OCI-LY7 (cell line): ENCODE measurements at places on chromosomes 1 and 21. TPM values are rescaled to one million over a fixed set of nuclear protein-coding genes. Genes with fewer than 3 reads are reported as not detected.

The HNRNPCL2 gene
- not detected in 2 replicates for total RNA-seq

The CCDC18 gene
- 59.0 and 67.9 TPM in 2 replicates for total RNA-seq

The SELE gene
- not detected in 2 replicates for total RNA-seq

The RAB42 gene
- total RNA-seq = not detected in 2 replicates

The SPRR2A gene
- not detected in 2 replicates for total RNA-seq

DNA sequence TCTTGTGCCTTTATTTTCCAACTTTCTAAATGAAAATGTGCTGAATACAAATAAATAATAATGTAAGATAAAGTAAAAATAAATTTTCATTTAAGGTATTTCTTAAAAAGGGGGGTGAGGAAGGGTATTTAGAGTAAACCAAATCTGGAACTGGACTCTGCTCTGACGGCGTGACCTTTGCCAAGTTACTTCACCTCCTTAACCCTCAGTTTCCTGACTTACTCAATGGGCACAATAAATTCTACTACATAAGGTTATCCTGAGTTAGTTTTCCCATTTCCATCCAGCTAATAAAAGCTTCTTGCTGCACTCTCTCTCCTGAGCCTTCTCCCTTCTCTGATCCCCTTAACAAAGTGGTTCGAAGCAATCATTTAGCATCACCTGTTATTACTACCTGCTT is 93.9 kb downstream of the NID1 start:
- DNase-seq = no peak

GRCh38 chr1:46480959-46481646 is 8.5 kb upstream of the DMBX1 start:
- DNase-seq = no peak

DNA sequence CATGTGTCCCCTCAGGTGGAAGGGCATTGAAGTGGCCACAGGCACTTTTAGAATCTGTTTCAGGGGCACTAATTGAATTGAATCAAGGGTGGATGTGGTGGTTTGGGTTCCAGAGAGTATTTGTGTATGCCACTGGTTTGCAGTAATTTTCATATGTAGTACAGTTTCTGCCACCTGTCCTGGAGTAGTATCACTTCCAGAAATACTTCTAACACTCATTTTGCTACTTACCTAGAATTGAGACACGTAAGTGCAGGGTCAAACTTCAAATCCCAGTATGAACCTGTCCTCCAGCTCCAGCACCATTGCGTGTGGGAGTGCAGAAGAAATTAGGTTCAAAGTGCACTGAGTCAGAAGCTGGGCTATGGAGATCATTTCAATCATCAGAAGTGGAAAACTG is 26.8 kb downstream of the RSPH1 start:
- peak; percentile 65 for DNase-seq

GRCh38 chr1:228457017-228457395 is 30.2 kb upstream of the RNF187 start:
- DNase-seq = peak; percentile 70

- no peak for DNase-seq
These were observed 42.7 kb downstream of the EBNA1BP2 start for GRCh38 chr1:43129426-43129825.

DNA sequence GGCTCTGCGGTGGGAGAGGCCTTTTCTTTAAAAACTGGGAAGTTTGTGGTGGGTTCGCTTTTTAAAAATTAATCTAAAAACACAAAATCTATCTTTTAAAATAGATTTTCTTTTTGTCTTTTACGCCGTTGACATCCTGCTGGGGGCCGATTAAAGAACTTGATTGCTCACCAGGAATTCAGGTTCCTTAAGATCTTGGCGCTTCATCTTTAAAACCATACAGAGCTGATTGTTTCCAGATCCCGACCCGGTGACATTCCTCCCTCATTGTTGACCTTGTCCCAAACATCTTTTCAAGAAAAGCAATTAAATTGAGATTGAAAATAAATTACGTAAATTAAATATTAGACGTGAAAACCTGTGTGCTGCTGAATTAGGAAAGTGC is 546 bp upstream of the ZNF697 start:
- no peak for DNase-seq

DNA sequence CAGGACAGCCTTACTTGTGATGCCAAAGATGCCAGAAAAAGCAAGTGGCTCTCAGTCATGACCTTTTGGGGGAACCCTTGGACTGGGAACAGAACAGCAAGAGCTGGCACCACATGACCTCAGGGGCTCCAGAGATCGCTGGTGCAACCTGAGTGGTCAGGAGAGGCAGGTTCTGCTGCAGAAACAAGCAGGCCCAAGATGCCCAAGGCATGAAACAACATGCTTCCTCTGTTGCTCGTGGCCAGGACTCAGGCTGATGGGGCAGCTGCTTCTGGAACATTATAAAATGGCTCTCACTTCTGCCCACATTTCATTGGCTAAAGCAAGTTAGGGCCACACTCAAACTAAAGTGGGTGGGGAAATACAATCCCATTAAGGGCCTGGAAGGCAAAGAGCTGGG is 17.7 kb upstream of the CLSTN1 start:
- no peak for DNase-seq

- no peak for DNase-seq
These were observed 68.5 kb downstream of the DYRK1A start for GRCh38 chr21:37435120-37435519.

GRCh38 chr21:29245104-29245643 is 53.5 kb upstream of the BACH1 start:
- DNase-seq = no peak

- DNase-seq = no peak
These were observed 58.6 kb downstream of the MDM4 start for GRCh38 chr1:204574865-204575163.

- peak; percentile 56 for DNase-seq
These were observed 376 bp downstream of the SF3A3 start for GRCh38 chr1:37989361-37989930.

GRCh38 chr1:6880951-6881690 is 95.9 kb downstream of the CAMTA1 start:
- DNase-seq = no peak
